ENCODE measurements at places on chromosomes 1 and 21.

GRCh38 chr1:47838562-47839432 lies 158.4 kb downstream of the TRABD2B start:
- DNase-seq: no peak

DNA sequence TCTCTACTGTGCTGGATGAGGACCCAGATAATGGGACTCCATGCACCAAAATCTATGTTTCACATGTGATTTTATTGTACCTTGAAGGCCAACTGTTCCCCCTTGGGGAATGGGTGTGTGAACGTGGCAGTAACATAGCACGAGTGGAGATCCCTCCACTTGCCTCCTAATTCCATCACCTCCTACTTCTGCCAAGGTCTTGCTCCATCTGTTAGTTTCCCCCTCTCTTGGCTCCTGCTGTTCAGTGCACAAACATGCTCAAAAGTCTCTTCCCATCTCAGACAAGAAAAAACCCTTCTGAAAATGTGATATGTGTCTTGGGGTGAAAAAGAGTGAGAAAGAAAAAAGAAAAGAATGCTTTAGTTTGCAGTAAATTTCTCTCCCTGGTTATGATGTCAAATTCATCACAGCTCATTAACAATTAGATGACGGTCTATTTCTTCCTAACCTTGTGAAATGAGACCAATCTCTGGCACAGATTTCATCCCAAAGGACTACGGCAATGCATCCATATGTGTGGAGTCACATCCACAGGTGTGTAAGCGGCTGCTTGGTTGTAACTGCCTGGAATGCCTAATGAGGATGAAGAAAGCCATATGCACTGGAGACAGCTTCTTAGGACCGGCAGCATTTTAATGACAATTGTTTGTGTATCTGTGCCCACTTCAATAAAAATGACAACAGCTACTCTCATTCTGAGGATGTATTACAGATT lies 79.3 kb upstream of the DIRAS3 start:
- DNase-seq: no peak

- no peak for DNase-seq
These were observed 150.0 kb upstream of the KCTD3 start for GRCh38 chr1:215417122-215417521.

- DNase-seq: no peak
These were observed 28.1 kb upstream of the SGIP1 start for GRCh38 chr1:66505671-66506392.

DNA sequence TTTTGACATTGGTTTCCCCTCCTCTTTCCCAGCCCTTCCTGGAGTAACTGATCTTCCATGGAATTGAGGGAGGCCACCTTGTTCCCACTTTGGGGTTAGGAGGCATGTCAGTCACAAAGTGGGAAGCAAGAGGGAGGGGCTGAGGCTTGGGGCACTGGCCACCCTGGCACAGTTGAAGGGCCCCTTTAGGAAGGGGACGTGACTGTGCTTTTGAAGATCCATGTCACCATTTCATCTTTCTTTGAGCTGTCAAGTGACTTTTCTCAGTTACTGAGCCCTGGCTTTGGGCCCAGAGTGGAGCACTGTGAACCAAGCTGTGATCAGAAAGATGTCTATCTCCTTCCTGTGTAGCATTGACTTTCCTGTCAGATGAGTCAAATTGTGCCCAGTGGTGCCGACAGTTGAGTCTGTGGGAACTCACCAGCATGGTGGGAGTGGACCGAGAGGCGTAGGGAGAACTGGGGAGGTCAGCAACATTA lies 38.5 kb upstream of the TDRD10 start:
- peak; percentile 27 for DNase-seq

DNA sequence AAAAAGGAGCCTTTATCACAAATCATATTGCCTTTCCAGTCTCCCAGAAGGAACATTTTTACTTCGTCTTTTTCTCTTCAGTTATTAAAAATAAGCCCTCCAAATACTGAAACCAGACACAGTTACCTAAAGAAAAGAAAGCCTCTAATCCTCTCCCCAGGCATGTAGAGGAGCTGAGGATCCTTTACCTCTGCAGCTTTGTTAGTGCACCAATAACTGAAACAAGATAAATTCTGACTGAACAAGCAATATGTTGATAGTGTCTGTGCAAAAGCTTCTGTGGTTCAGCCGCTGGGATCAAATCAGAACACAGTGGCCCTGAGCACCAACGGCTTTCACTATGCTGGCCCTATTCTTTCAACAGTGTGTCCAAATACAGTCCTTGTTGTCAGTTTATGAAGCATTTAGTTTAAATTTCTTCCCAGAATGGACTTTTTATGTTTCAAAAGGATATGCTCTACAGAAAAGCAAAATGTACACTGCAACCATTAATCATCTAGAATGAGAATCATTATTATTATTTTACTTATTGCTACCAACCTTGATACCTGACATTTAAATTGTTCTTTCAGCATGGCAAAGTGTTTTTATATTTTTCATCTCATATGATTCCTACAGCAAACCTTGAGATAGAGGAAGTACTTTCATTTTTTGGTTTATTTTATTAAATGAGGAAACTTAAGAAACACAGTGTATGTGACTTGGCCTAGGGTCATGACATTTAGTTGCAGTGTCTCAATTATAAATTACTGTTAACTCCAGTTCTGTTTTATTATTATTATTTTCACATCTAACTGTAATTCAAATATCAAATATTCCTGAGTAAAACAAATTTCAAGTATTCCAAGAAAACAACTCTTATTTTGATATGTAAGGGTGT lies 217.9 kb downstream of the NEGR1 start:
- DNase-seq: no peak

- peak; percentile 25 for DNase-seq
These were observed 16.0 kb downstream of the OR2T11 start for GRCh38 chr1:248618878-248619277.

GRCh38 chr1:213409971-213410370 lies 358.9 kb downstream of the RPS6KC1 start:
- DNase-seq: no peak

DNA sequence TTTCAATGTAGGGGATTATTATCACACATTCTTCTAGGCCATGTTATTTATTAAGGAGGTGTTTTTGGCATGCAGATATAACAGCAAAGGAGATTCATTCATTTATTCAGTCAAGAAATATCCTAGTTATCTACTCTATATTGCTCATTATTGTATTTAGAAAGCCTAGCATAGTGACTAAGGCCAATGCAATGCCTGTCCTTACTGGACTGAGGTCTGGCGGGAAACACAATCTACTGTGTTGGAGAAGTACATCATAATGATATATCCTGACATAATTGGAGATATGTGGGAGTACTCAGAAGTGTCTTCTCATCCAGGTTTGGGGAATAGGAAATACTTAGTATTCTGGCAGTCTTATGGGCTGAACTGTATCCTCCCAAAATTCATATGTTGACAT lies 421.5 kb upstream of the USP24 start:
- DNase-seq: no peak

- no peak for DNase-seq
These were observed 106.0 kb downstream of the TMEM53 start for GRCh38 chr1:44568128-44568900.

GRCh38 chr21:33870768-33871167 lies 44.8 kb downstream of the ATP5PO start:
- DNase-seq: no peak

- DNase-seq: no peak
These were observed 2.7 kb upstream of the ZNF692 start for GRCh38 chr1:248861616-248862015.

- DNase-seq: no peak
These were observed 5.9 kb downstream of the LHX9 start for GRCh38 chr1:197923038-197923437.

DNA sequence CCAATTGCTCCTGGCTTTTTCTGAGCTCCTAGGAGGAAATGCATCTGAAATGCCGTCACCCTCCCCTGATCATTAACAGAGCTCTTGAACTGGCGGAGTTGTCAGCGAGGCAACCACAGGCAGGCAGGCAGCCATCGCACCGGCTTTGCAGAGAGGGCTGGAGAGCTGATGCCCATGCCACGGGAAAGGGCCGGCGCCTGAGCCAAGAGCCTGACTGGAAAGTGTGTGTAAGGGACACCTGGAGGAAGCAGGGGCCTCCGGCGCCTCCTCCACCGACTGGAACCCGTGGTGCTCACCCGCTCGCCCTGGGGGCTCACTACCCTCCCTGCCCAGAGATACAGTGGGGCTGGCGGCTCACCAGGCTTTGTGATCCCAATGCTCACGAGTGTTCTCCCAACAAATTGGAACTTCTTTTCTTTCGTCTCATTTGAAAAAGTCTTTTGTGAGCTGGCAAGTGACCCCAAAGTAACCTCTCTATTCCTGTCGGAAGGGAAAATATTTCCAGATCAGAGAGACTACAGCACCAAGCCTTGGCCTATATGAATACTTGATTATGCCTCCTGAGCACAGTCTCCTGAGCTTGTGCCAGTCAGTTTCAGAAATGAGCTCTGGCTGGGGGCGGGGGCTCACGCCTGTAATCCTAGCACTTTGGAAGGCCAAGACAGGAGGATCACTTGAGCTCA lies 97.7 kb upstream of the SLC25A33 start:
- DNase-seq: no peak

DNA sequence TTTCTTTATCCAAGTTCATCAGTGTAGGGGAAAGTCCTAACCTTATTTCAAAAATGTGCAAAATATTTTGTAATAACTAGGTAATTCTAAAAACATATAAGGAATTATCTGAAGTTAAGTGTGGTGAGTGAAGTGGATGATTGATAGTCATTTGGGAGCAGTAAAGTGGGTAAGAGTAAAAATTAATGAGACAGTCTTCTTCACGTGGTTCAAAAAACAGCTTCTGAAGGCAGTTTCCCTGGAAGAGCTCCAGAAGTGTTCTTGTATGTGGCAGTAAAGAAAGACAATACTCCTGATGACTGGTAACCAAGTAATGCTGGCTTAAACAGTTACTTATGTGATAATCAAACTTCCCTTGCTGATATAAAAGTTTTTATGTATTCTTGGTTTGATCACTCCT lies 50.3 kb downstream of the LEPR start:
- no peak for DNase-seq

GRCh38 chr1:181767001-181767708 lies 283.8 kb downstream of the CACNA1E start:
- no peak for DNase-seq

- DNase-seq: no peak
These were observed at the start of gene PGLYRP4 for GRCh38 chr1:153348511-153349362. Gene PGLYRP4, minus strand, starts transcription at chr1:153348841. Its CDS starts 909 bp downstream, at chr1:153347932.

DNA sequence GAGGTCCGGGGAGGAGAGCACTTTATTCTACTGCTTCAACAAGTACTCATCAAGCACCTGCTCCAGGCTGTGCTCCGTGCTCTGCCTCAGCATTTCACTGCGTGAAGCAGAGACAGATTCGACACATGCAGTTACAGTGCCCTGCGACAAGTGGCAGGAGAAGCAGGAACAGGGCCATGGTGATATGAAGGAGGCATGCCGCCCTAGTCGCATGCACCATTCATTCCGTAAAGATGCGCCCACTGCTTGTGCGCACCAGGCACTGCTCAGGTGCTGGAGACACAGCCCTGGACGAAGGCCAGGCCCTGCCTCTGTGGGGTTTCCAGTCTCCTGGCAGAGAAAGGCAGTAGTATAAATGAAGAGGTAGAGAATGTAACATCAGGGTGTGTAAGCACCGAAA lies 206.6 kb downstream of the HIVEP3 start:
- no peak for DNase-seq

- peak; percentile 42 for DNase-seq
These were observed 56.7 kb downstream of the S1PR1 start for GRCh38 chr1:101293461-101294051.

- no peak for DNase-seq
These were observed 730.3 kb downstream of the PTPRU start for GRCh38 chr1:29966526-29967045.

- DNase-seq: no peak
These were observed 40.7 kb downstream of the RIPK4 start for GRCh38 chr21:41726058-41726558.

DNA sequence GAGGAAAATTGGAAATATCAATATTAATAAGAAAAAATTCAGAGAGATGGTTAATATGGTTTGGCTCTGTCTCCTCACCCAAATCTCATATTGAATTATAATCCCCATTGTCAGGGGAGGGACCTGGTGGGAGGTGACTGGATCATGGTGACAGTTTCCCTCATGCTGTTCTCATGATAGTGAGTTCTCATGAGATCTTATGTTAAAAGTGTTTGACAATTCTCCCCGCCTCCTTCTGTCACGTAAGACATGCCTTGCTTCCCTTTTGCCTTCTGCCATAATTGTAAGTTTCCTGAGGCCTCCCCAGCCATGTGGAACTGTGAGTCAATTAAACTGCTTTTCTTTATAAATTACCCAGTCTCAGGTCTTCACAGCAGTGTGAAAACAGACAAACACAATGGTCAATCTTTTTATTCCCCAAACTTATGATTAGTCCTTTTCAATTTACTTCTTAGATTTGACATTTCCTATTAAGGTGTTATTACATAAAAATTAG lies 11.0 kb downstream of the EGLN1 start:
- no peak for DNase-seq

DNA sequence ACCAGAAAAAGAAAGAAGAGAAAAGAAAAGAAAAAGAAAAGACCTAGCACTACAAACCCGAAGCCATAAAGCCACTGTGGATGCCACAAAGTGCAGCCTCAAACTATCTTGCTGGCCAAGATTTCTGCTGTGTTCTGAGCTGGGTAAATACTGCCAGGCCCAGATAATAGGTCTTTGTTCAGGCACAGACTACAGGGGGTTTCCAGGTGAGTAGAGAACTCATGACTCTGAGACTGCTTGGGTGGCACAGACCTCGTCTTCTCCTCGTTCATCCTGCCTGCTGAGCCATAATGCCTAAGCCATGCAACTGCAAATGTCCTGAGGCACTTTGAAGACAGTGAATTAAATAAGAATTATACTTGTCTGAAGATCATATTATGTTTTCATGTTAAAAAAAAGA lies 651.8 kb downstream of the LMO4 start:
- no peak for DNase-seq

DNA sequence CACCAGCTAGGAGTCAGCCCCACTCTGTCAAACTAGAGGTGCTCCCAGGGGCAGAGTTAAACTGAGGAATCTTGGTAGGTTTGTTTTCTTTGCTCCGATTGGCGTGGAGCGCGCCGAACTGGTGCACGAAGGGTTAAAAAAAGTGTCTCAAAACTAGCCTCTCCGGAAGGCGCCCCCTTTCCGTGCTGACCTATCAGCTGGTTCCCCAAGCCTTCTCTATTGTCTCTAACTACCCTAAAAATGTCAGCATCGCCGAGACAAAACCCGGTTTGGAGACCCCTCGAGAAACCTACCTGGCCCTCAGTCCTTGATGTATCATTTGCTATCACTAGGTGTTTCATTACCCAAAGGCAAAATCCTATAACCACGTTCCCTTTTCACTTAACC lies 2.2 kb downstream of the TGFB2 start:
- DNase-seq: no peak

- DNase-seq: no peak
These were observed 23.2 kb downstream of the F5 start for GRCh38 chr1:169563019-169563615.

- no peak for DNase-seq
These were observed 35.2 kb downstream of the POFUT2 start for GRCh38 chr21:45252448-45252925.
